ENCODE measurements at places on chromosomes 3 and 15.

- DNase-seq = no peak
These were observed 120.4 kb upstream of the OSBPL11 start for GRCh38 chr3:125715651-125716050.

DNA sequence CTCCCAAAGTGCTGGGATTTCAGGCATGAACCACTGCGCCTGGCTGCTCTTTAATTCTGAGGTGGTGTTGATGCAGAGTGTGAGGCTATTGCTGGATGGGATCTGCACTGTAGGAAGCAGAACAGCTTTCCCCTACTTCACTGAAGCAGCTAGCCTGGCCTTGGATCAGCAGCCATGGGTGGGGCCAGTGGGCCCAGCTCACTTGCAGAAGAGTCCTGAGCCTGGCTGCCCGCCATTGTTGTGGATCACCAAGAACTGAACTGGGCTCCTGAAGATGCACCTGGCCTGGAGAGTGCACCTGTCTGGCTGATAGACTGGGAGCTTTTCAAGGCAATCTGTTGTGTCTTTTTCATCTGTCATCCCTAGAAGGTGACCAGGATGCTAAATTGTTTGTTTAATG lies 11.9 kb downstream of the TLNRD1 start:
- DNase-seq = no peak

GRCh38 chr3:141261472-141262307 lies 30.1 kb downstream of the PXYLP1 start:
- DNase-seq = no peak

- no peak for DNase-seq
These were observed 226.9 kb downstream of the MFSD1 start for GRCh38 chr3:159028706-159029105.

DNA sequence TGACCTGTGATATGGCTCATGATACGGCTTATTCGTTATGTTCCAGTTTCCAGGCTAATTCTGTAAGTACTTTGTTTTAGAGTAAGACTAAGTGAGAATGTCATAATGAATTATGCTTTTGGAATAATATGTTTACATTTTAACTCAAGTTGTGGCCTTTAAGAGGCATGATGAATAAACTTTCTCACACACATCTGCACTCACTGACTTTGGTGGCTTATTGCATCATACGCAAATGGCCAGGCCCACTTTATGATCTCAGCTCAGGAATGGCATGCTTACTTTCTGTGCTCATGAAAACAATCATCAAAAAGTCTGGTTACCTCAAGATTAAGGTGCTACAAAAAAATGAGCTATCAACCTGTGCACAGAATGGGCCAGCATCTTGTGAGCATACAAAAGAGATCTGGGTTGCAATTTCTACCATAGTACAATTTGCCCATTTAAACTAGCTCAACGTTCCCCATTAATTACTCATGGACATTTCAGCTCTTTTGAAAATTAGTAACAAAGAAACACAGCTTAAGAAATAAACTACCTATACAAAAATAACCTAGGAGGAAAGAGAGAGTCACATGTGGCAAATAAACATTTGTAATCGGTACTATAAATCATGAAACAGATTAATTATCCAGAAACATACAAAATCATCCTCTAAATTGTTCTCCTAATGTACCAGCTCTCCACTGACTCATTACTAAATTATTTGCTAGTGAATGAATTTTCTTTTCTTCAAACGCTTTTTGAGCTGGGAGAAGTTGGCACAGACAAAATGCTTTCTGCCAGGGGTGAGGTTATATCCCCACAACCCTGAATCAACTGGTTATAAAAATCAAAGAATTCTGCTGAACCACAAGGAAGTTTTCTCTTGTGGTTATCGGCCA lies 439.0 kb upstream of the ADAMTS9 start:
- DNase-seq = no peak

DNA sequence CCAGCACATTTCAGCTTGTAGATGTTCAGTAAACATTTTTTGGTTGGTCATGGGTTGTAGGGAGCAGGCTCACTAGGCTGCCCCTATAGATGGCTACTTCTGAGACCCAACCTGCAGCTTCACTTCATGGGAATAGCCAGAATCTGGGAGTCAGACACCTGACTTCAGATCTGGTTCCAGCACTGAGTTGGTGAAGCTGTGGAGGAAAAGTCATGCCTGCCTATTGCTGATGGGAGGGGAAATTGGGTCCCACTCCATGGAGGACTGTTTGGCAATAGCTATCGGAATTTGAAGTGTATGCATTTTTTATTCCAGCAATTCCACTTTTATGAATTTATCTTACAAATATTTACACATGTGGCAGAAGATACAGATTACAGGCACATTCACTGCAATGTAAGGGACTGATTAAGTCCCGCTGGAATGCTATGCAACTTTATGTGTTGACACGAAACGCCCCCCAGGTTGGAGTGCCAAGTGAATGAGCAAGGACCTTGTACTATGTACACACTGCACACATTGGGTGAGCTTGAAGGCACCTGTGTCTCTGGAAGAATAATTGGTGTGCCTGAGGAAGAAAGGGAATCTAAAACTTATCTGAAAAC lies 7.8 kb upstream of the CCR1 start:
- no peak for DNase-seq

DNA sequence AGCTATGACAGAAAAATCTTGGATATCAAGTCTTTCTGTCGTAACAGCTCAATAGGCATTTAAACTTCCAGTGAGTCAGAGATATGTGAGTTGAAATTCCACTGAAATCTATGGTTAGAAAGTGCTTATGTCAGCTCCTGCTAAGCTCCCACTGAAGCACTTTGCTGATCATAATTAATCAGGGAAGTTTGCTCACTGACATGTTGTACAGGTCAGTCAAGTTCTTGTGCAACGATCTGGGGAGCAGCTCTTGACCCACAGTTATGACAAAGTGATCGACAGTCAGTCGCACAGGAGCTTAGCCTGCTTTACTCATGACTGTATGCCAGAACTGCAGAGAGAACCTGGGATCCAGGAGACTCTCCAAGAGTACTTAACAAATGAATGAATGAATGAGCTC lies 453.5 kb downstream of the SOX2 start:
- DNase-seq = no peak

DNA sequence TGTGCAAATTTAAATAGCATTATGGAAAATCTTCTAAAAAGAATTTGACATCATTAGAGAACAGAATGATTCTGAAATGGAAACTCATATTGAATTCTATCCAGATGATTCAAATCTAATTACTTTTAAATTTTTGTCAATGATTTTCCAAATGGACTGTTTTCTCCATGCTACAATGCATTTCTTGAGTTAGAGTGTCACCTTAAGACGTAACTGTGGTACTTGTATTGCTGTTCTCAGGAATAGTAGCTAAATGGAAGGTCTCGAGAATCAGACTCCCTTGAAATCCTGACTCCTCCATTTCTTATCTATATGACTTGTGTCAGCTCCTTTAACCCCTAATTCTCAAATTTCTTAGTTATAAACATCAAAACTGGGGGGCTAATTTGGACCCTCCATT lies 102.3 kb downstream of the P2RY1 start:
- DNase-seq = no peak

- DNase-seq = no peak
These were observed 15.3 kb upstream of the CEP97 start for GRCh38 chr3:101709126-101709525.

- no peak for DNase-seq
These were observed 38.7 kb downstream of the GJD2 start for GRCh38 chr15:34716111-34716510.

DNA sequence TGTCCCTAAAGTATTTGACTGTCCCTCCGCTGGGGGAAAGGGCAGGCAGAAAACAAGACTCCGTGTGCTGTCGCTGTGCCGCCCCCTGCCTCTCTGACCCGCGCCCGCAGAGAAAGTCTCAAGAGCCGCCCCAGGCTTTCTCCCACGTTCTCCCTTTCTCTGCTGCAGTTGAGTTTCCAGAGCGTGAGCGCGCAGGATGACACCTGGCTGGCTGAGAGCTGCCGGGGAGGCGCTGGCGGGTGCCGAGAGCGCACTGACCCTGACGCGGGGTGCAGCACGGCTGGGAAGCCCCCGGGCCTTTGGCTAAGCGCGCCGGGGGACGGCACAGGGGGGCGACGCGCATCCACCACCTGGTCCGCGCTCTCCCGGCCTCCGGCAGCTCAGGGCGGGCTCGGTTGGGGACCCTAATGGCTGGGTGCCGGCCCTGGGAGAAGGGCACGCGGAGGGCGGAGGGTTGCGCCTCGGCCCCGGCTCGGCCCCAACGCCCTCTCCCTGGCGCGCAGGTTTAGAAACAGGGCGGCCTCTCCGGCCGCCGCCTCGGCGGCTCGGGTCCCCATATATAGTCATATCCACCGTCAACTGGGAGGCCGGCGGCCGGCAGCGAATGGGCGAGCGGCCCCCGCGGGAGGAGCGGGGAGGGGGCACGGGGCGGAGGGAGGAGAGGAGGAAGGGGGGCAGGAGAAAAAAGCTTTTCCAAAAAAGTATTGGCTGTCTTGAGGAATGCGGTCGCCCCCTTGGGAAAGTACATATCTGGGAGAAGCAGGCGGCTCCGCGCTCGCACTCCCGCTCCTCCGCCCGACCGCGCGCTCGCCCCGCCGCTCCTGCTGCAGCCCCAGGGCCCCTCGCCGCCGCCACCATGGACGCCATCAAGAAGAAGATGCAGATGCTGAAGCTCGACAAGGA lies at the start of gene TPM1:
Gene TPM1 (plus strand): TSS at position 774 of the 903 bp plus-strand sequence. CDS start 83 bp downstream, at position 857.
- no peak for DNase-seq

- DNase-seq = no peak
These were observed 20.6 kb upstream of the TRANK1 start for GRCh38 chr3:36965440-36965839.

- no peak for DNase-seq
These were observed 12.0 kb upstream of the NMNAT3 start for GRCh38 chr3:139689708-139690228.

DNA sequence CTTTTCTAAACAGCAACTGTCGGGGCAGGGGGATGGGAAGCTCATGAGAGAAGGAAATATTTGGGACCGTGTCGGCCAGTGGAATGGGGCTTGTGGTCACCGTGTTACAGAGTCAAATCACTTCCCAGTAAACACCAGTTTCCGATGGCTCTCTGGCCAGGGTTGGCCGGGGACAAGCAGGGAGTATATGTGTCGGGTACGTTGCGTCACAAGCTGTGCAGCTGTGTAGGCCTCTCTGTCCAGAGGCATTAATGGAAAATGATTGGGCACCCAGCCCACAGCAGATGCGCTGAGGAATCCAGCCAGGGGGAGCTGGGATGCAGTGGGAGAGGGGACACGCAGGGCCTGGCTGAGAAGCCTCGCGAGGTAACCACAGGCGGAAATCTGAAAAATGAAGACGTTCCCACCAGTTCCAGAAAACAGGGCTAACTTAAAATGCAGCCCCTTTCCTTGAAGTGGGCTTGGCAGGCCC lies 15.8 kb upstream of the ALDH1A3 start:
- DNase-seq = no peak

GRCh38 chr3:106282943-106283342 lies 414.1 kb upstream of the CBLB start:
- no peak for DNase-seq

DNA sequence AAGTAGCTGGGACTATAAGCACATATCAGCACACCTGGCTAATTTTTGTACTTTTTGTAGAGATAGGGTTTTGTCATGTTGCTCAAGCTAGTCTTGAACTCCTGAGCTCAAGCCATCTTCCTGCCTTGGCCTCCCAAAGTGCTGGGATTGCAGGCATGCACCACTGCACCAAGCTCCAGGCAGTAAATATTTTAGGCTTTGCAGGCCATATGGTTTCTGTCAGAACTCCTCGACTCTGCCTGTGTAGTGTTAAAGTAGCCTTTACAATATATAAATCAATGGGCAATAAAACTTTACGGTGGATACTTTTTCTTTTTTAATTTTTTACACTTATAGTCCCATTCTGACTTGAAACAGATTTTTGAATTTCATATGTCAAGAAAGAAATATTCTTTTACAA lies 41.6 kb downstream of the DAG1 start:
- no peak for DNase-seq

DNA sequence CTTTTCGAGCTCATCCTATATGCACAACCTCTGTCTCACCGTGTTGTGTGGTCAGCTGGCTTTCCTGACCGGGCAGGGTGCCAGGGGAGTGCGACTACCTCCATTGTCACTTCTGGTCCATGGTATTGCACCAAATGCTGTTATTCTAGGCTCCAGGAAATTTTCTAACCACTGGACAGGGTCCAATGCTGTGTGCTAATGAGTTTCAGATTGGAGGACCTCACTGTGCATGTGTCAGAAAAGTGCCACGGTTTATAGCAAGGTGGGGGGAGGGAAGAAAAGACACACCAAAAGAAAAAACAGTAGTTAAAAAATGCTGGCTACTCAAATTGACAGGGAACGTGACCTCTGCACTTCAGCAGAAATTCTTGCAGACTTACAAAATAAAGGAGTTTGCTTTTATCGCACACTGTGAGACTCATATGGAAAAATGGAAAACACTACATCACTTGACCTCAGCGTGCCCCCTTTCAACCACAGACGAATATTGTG lies 480.1 kb downstream of the FOXP1 start:
- no peak for DNase-seq

DNA sequence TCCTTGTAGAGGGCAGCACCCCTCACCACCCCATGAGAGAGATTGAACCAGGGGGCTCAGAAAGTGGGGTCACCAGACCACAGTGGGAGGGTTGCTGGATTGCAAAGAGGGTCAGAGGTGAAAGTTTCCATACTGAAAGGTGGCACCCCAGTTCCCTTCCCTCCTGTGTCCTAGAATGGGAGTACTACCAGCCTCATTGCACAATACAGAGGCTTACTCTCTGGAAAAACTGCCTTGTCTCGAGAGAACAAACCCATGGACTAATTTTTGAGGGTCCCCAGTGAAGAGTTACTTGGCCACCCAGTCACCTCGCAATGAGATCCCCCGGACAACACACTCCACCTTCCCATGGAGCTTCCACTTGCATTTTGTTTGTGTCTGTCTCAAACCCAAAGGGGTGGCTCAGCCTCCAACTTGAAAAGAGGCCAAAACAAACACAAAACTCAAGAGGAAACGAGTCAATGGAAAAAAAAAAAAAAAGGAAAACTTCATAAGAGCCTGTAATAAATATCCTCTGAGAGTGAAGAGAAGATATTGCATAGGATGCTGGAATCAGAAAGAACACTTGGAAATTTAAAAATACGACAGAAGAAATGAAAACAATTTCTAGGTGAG lies 18.6 kb downstream of the MESP2 start:
- DNase-seq = no peak

DNA sequence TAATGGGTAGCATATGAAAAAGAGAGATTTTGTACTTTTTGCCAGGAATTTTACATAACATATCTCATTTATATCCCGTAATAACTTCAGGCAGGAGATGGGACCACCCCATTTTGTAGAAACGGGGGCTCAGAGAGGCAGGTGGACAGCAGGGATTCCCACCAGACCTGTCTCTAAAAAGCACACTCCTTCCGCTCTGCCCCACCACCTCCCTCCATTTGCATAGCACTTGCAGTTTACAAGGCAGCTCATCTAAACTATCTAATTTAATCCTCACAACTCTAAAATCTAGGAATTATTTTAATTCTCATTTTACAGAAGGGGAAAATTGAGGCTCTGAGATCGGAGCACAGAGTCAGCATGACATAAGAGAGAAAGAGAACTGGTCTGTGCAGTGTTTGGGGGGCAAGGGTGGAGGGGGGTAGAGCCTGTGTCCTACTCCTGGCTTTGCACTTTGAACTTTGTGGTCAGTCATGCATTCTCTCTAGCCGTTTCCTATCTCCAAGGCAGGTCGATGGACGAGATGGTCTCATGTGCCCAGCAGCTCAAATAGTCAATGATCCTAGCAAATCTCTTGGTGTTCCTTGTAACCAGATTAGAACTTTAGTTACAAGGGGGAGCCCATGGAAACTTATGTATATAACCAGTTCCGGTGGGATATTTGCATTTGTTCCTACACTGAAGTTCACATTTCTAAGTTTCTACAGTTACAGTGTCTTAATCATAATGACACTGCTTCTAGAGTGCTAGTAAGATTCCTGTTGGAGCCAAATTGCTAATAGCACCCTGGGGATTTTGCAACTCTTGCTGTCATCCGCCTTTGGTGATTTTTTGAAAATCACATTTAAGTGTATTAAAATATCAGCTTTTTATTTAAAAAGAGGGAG lies 18.6 kb downstream of the CRYGS start:
- DNase-seq = no peak
